ENCODE measurements at places on chromosomes 1 and 21. TPM values are rescaled to one million over a fixed set of nuclear protein-coding genes. Genes with fewer than 3 reads are reported as not detected.

PEX11B gene
- 21.5 TPM for total RNA-seq

SPRR1B gene
- not detected for total RNA-seq

AVPR1B gene
- 3.8 TPM for total RNA-seq

- no peak for DNase-seq
Observed at GRCh38 chr1:170326186-170326585, 180.4 kb downstream of the NTMT2 start.

DNA sequence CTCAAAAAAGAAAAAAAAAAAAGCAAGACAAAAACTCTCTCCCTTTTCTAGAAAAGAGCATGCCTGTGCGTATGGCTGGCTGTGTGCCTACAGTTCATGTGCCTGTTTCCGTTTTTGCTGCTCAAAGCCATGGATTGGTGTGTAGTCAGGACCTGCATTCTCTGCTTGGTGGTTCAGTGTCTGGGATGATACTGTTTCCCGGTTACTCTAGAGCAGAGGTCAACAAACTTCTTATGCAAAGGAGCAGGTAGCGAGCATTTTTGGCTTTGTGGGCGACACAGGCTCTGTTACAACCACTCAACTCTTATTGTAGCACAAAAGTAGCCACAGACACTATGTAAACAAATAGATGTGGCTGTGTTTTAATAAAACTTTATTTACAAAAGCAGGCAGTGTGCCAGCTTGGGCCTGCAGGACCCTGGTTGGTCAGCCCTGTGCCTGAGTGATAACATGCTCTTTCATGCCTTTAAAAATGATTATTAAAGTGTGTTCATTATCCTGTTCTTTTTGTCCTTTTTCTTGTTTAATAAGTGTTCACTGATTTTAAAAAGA, 524.2 kb downstream of the KIF26B start:
- no peak for DNase-seq

GRCh38 chr1:111582016-111582415, 37.6 kb upstream of the RAP1A start:
- no peak for DNase-seq

GRCh38 chr1:47692196-47692595, 254.4 kb downstream of the FOXD2 start:
- no peak for DNase-seq

DNA sequence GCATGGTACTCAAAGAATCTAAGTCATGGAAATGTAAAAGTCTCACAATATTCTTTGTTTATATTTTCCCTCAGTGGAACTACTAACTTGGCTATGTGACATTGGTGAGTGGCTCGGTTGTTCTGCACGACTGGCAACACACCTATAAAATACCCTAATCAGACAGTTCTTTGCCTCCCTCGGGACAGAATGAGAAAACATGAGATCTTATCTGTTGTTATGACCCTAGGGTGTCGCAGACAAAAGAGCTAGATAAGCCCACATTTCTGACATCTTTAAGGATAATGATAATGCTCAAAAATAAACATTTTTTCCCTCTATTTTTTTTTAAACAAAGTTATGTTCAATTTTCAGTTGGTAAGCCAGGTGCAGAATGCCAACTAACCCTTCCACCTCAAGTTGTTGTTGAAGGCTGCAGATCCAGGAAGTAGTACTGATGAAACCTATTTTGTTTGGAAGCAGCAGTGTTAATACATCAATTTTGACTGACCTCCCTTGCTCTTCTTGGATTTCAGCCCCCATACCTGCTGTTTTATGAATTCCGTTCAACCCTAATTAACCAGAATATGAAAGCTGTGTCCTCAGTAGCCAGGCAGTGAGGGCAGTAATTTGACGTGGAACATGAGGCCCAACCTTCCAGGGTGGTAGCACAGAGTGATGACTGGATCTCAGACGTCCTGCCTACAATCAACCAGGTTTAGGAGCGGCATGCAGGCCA, 108.7 kb upstream of the DUSP10 start:
- no peak for DNase-seq

- DNase-seq: peak; percentile 59
Observed at GRCh38 chr1:201153474-201154388, 543 bp downstream of the TMEM9 start.

- no peak for DNase-seq
Observed at GRCh38 chr1:226589008-226589733, 40.6 kb downstream of the STUM start.

DNA sequence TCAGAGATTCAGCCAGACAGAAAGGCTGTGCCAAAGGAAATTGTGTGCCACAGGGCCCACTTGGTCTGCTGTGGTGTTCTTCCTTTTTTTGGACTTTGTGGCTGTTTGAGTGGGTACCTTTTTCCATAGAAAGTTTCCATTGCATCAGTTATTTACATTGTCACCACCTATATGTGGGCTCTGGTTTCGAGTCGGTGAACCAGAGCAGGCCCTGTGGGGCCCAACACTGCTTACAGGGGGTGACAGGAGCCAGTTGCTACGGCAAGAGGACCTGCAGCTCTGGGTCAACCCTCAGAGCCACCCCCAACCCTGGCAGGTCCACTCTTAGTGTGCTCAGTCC, 157.0 kb upstream of the EDN2 start:
- DNase-seq: no peak

Measured in hematopoietic multipotent progenitor cell (in vitro differentiated cells).